ENCODE measurements at places on chromosomes 7 and 10.

- peaks cover 8% of the 10 kb centered on the region for H3K36me3 ChIP-seq
- H3K4me1 ChIP-seq = no peaks in the 10 kb centered on the region
- H3K27me3 ChIP-seq = no peaks in the 10 kb centered on the region
- no peak overlapping the region for H3K27ac ChIP-seq
- DNase-seq = no peak
Observed at GRCh38 chr7:66707825-66708224, 32.7 kb upstream of the RABGEF1 start.

- H3K27ac ChIP-seq = no peak overlapping the region
- H3K27me3 ChIP-seq = peaks cover 23% of the 10 kb centered on the region
- H3K36me3 ChIP-seq = no peaks in the 10 kb centered on the region
- H3K4me3 ChIP-seq = no peak overlapping the region
Observed at GRCh38 chr10:127996586-127996985, 89.7 kb downstream of the PTPRE start.

GRCh38 chr10:51462076-51462779 is 237.2 kb downstream of the CSTF2T start:
- no peaks in the 10 kb centered on the region for H3K36me3 ChIP-seq
- no peak overlapping the region for H3K4me3 ChIP-seq
- H3K27ac ChIP-seq = no peak overlapping the region
- DNase-seq = no peak
- no peaks in the 10 kb centered on the region for H3K4me1 ChIP-seq

DNA sequence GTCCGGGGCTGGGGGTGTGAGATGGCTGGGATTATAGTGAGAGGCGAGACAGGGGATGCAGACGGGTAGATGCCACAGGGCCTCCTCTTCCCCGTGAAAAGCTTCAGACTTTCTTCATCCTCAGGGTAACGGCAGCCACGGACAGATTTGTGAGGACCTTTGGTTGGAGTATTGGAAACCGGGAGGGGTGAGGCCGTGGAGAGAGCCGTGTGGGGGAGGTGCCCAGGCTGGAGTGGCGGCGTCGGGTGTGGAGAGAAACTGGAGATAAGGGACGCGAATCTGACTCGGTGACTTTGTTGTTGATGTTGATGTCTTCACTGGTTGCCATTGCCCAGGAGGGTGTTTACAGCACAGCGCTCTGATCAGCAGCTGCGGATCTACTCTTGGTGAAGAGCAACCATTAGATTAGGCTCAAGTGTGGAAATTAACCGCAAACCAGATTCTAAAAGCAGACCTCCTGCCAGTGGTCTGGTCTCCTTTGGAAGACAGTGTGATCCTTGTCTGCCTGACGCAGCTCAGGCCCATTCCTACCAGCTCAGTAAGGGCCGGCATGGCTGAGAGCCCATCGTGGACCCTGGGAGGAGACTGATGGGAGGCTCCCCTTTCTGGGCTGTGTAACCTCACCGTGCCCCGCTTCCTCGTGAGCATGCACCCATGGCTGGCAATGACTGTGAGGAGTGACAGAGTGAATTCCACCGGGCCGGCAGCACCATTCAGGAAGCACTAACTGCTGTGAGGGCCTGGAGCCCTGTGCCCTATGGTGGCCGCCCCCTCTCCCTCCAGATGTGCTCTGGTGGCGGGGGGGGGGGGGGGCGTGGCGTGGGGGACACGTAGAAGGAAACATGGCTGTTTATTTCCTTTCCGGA is 90.3 kb downstream of the INPP5A start:
- no peak overlapping the region for H3K4me3 ChIP-seq
- peaks cover 6% of the 10 kb centered on the region for H3K27me3 ChIP-seq
- H3K4me1 ChIP-seq = peaks cover 10% of the 10 kb centered on the region
- no peaks in the 10 kb centered on the region for H3K36me3 ChIP-seq
- no peak for DNase-seq
- H3K27ac ChIP-seq = no peak overlapping the region

GRCh38 chr10:88313878-88314277 is 269.2 kb downstream of the RNLS start:
- H3K4me1 ChIP-seq = no peaks in the 10 kb centered on the region
- no peak overlapping the region for H3K27ac ChIP-seq
- DNase-seq = no peak
- no peak overlapping the region for H3K4me3 ChIP-seq

- no peaks in the 10 kb centered on the region for H3K36me3 ChIP-seq
- no peaks in the 10 kb centered on the region for H3K27me3 ChIP-seq
- H3K27ac ChIP-seq = no peak overlapping the region
- DNase-seq = no peak
Observed at GRCh38 chr10:2392145-2392812, 655.0 kb upstream of the ADARB2 start.

GRCh38 chr10:10869592-10869991 is 148.1 kb upstream of the CELF2 start:
- H3K36me3 ChIP-seq = no peaks in the 10 kb centered on the region
- H3K27me3 ChIP-seq = peaks cover 9% of the 10 kb centered on the region
- H3K4me1 ChIP-seq = no peaks in the 10 kb centered on the region
- no peak overlapping the region for H3K27ac ChIP-seq

DNA sequence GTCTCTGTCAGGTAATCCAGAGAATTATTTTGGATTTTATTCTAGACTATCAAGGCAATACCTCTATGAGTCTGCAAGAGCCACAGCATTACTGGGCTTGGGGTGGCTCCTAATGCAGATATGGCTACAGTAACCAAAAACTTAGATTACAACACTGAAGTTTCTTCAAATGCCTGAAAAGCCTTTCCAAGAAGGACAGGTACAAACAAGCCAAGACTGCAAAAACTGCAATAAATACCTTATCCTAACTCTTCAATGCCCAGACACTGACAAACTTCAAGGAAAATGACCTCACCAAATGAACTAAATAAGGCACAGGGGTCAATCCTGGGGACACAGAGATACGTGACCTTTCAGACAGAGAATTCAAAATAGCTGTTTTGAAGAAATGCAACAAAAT is 82.0 kb downstream of the TES start:
- H3K4me3 ChIP-seq = no peak overlapping the region
- no peak for DNase-seq
- H3K4me1 ChIP-seq = no peaks in the 10 kb centered on the region
- peaks cover 7% of the 10 kb centered on the region for H3K27me3 ChIP-seq

DNA sequence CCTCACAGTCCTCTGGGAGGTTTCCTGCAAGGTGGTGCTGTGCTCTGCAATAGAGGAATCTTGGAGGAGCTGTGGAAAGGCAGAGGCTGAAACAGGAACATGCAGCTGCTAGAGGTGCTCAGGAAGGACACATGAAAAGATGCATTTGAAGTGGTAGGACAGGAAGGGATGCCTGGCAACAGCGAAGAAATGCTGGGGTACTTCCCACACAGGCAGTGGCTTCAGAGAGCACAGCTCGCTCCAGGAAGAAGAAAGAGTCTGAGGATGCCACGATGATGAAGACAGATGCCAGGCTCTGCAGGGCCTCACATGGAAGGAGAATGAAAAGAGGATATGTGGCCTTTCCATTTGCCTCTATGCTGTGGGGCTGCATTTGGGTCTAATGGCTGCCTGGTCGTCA is 77.0 kb upstream of the TMEM72 start:
- H3K4me3 ChIP-seq = no peak overlapping the region
- no peaks in the 10 kb centered on the region for H3K36me3 ChIP-seq
- H3K27me3 ChIP-seq = peaks cover 6% of the 10 kb centered on the region
- no peaks in the 10 kb centered on the region for H3K4me1 ChIP-seq
- no peak for DNase-seq
- no peak overlapping the region for H3K27ac ChIP-seq

DNA sequence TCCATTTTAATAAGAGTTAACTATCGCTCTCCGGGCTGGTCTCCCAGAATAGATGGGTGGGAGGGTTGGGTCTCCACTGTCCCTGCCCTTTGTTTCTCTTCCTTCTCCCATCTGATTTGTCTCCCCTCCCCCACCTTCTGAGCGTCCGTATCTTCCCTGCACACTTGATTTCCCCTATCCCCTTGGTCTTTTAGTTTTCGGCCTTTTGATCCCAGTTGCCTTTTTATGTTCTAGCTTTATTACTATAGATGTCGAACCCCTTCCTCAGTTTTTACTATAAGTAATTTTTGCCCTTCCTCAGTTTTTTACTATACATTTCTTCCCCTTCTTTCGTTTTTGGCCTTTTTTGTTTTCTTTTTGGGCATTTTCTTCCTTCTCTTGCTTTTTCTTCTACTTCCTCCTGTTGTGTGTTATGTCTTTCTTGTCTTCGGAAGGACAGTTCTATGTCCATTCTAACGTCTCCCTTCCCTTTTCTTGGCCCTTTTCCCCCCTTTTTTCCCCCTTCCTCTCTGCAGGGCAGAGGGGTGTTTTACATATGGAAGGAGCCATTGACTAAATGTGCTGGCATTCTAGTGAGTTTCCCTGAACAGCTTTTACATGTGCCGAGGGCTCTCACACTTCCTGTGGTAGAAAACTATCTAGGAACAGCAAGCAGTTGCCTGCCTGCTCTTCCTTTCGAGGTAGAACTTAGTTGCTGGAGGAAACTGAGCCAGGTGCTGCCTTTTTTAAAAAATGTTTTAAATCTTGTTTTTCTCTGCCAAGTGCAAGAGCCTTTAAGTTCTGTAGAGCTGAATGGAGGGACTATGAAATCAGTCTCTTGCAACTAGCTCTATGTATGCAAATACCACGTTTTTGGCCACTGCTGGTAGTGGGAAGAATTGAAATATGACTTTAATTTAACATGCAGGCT is 2.8 kb downstream of the TET1 start:
- H3K36me3 ChIP-seq = no peaks in the 10 kb centered on the region
- H3K27me3 ChIP-seq = peaks cover 60% of the 10 kb centered on the region
- H3K4me3 ChIP-seq = no peak overlapping the region

DNA sequence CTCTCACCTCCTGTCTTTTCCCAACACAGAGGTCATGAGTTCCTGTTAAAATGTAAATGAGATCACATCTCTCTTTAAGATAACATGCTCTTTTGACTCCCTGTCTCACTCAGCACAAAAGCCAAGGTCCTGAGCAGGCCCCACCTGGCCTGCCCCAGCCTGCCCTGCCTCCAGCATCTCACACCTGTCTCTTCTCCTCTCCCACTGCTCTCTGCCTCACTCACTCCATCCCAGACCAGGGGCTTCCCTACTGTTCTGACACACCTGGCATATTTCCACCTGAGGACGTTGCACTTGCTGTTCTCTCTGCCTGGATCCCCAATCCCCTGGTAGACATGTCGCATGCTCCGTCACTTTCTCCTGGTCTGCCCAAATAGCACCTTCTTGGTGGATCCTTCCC is 285.0 kb upstream of the ZMIZ1 start:
- no peaks in the 10 kb centered on the region for H3K4me1 ChIP-seq
- DNase-seq = no peak
- no peak overlapping the region for H3K27ac ChIP-seq
- peaks cover 9% of the 10 kb centered on the region for H3K27me3 ChIP-seq
- H3K36me3 ChIP-seq = no peaks in the 10 kb centered on the region

DNA sequence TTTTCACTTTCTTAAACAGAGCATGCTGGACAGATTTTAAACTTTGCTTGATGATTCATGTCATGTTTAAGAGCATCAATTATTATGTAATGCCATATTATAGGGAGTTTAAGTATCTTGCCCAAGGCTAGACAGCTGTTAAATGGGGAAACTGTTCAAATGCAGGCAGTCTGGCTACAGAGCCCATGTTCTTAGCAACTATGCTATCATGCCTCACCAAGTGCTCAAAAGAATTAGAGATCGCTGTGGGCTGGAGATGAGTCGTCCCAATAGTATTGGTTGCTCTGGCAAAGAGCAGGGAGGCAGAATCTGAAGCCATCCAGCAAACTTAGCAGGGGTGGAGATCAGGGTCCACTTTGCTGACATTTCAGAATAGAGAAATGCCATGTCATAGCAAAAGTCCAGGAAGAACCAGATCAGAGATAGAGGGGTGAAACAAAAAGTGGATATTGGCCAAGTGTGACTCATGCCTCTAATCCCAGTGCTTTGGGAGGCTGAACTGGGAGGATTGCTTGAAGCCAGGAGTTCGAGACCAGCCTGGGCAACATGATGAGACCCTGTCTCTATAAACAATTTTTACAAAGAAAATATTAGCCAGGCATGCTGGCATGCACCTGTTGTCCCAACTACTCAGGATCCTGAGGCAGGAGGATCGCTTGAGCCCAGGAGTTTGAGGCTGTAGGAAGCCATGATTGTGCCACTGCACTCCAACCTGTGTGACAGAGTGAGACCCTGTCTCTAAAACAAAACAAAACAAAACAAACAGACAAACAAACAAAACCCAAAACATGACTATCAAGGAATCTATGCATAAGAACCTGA is 57.8 kb downstream of the BAMBI start:
- no peak overlapping the region for H3K4me3 ChIP-seq
- H3K36me3 ChIP-seq = no peaks in the 10 kb centered on the region
- no peak overlapping the region for H3K27ac ChIP-seq
- no peak for DNase-seq

GRCh38 chr7:43328785-43329380 is 216.4 kb downstream of the HECW1 start:
- no peaks in the 10 kb centered on the region for H3K36me3 ChIP-seq
- DNase-seq = no peak
- H3K4me3 ChIP-seq = no peak overlapping the region
- peaks cover 2% of the 10 kb centered on the region for H3K27me3 ChIP-seq
- no peak overlapping the region for H3K27ac ChIP-seq

GRCh38 chr7:131235489-131236317 is 92.0 kb upstream of the MKLN1 start:
- peak; percentile 89 for DNase-seq
- peaks cover 65% of the 10 kb centered on the region for H3K4me1 ChIP-seq
- peaks cover 2% of the 10 kb centered on the region for H3K36me3 ChIP-seq
- peak overlapping the region; percentile 85 for H3K27ac ChIP-seq

DNA sequence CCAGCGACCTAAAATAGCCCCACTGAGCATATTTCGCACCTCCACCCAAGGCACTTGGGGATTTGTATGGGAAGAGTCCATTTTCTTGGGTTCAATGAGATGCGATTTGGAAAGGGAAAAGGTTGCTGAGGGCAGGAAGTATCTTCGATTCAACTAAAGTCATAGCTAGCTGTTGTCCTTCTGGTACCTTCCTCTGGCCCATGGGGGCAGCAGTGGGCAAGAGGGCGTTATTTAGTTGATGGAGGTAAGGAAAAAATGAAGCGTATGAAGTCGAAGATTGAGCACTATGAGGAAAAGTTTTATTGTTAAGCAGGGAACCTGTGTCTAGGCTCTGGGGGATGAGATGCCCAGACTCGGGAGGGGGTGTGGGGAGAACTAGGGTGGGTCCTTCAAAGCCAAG is 135.4 kb downstream of the EVX1 start:
- no peak overlapping the region for H3K27ac ChIP-seq
- no peak for DNase-seq
- no peak overlapping the region for H3K4me3 ChIP-seq
- H3K4me1 ChIP-seq = no peaks in the 10 kb centered on the region
